ENCODE measurements at places on chromosomes 2 and 18.

GRCh38 chr18:7158216-7158615, 40.6 kb upstream of the LAMA1 start:
- DNase-seq = no peak

DNA sequence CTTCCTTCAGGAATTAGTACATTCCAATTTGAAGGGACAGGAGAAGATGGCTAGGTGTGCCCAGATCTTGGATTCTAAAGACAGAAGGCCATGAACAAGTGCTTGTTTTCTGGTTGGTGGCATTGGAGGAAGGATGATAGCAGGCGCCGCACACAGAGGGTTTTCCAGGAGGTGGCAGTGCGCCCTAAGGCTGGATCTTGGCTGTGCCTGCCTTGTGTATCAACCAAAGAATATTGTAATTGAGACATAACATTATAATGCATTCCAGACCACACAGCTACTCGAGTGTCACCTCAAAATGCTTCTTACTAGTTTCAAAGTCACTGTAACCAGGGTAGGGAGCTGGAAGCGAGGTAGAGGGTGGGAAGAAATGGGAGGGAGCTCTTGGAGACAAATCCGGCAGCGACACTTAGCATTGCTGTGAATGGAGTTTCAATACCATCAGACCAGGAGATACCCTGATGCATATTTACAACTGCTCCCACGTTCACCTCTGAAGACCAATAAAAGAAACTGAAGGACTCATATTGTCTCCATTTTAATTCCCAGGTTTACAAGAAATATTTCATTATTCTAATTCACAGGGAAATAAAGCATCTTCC, 42.5 kb downstream of the CPO start:
- peak; percentile 86 for DNase-seq

DNA sequence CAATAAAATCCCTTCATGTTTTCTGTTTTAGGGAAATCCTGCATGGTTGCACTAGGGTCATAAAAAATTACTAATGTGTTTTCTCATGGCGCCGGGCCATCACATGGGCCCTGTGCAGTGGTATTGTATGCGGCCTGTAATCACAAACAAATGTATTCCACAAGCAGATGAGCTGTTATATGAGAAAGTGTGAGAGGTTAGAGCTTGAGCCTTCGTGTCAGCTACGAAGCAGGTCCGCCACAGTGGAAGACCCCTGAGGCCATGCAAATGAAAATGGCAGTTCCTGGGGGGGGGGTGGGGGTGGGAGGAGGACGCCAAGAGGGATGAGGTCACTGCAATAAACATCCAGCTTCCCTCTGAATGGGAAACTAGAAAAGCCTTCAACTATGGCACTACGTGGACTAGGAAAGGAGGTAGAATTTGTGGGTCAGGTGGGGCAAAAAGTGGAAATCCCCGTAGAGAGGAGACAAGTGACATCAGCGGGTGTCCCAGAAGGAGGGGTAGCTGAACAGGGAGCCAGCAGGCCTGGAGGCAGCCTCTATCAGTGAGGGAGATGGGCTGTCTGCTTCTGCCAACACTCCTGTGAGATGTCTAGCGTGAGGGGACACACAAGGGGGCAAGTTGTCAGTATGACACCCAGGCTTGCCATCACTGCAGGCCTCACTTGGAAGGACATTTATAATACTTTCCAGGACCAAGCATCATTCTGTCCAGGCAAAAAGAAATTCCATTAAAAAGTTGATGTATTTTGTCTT, 130.3 kb upstream of the CTAGE1 start:
- no peak for DNase-seq

DNA sequence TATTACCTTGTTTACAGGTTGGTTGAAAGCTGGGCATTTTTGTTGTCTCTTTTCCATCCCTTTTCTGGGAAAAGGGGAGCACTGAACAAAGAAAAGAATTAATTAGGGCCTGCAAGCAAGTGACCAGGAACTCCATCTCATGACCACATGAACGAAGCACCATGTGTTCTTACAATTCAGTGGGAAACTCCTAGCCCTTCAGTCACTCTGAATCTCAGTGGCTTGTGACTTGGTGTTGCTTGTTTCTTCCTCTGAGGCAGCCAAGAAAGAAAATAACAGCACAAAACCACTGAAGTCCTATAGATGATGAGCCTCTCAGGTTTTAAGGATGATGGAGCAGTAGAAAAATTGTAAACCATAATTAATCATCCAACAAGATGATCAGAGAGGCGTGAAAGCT, 129.1 kb upstream of the CAB39 start:
- no peak for DNase-seq

DNA sequence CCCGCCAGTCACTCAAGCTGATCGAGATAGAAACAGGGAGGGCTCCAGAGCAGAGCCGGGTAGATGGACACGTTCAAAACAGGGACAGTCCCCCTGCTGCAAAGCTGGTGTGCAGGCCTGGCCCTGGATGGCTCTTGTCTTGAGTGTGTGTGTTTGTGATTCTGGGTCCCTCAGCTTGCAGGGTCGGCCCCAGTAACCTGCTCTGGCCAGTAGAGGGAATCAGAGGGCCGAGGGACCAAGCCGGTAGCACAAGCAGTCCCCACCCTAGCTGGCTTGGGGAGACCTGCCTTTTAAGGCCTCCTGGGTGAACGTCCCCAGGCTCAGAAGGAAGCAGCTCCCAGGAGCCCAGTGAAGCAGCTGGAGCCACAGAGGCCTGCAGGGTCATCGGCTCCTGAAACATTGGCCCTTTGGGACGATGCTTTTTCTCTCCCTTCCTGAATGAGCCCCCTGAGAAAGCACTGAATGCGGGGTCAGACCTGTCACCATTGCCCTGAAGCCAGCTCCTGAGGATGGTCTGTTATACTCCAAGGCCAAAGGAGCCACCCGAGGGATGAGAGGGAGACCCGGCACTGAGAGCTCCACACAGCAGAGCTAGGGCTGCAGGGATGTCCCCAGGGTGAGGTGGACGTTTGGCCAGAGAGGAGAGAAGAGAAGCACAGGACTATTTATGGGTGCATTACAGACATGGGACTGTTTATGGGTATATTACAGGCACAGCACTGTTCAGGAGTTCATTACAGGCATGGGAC, 15.4 kb upstream of the MLPH start:
- peak; percentile 66 for DNase-seq

DNA sequence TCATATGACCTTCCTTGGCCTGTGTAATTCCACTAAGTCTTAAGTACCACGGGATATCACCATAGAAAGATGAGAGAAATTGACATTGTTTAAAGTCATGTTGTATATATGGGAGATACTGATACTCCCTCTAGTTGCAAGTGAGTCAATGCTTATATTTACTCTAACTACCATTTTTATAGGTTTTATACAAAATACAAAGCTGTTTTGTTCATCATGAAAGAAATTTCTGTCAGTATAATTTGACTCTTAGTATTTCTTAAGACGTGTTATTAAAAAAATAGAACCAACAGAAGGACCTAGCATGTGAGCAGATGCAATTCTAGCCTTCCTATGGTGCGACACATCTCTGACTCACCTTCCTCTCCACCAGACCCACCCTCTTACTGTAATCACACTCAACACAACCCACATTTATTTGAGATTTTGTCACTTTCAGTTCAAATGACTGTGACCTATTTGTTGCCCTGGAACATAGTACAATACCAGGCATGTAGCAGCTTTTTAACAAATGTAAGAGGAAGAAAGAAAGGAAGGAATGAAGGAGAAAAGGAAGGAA, 453.1 kb downstream of the CMPK2 start:
- no peak for DNase-seq

DNA sequence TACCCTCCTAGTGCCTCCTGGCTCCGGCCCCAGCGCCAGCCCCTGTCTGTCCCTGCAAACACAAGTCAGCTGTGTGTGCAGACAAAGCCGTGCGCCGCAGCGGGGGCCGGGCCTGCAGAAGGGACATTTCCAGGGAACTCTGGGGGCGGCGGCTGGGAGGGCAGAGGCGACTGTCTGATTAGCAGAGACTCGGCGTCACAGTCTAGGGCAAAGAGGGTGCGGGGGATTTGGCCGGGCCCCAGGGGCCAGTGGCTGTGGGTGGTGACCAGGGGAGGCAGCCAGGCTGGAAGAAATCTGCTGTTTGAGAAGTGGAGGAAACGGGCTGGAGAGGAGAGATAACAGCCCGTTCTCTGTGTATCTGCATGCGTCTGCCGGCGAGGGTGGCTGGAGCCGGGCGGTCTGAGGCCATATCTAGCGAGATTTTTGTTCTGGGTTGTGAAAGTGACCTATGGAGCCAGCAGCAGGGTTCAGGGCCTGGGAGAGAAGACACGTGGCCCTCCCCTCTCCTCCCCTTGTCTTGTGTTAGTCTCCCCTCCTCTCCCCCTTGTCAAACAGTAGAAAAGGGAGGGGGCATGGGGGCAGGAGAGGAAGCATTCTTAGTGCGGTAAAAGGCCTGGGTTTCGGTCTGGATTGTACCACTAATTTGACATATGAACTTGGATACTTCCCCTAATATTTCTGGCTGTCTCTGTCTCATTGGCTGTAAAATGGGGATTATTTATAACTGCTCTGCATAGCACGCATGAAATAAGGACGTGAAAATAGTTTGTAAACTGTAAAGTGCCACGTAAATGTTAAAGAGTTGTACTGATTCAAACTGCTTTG, 169.4 kb downstream of the SMAD7 start:
- DNase-seq = no peak

GRCh38 chr2:62570861-62571698, 65.1 kb upstream of the TMEM17 start:
- DNase-seq = no peak

DNA sequence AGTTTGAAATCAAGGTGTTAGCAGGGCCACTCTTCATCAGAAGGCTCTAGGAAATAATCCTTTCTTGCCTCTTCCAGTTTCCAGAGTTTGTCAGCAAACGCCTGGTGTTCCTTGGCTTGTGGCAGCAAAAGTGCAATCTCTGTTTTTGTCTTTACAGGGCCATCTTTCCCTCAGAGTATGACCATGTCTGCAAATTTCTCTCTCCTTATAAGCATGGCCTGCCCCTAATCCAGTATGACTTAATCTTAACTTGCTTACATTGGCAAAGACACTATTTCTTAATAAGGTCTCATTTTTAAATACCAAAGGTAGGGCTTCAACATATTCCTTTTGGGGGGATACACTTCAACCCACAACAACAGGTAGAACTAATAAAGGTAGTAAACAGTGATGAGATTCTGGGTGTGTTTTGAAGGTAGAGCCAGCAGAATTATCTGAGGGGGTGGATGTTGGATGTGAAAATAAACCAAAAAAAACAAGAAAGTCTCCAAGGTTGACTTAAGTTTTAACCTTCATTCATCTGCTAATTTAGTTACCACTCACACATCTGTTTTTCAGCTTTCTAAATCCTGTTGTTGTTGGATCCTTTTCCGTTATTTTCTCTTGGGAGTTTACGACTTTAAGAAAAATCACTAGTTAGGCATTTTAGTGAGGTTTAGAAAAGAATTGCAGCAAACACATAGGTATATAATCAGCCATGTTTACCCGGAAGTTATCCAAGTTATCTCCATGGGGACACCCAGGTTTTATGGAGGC, 234.4 kb upstream of the FIGN start:
- no peak for DNase-seq

GRCh38 chr2:142718576-142719155, 158.8 kb upstream of the KYNU start:
- no peak for DNase-seq

DNA sequence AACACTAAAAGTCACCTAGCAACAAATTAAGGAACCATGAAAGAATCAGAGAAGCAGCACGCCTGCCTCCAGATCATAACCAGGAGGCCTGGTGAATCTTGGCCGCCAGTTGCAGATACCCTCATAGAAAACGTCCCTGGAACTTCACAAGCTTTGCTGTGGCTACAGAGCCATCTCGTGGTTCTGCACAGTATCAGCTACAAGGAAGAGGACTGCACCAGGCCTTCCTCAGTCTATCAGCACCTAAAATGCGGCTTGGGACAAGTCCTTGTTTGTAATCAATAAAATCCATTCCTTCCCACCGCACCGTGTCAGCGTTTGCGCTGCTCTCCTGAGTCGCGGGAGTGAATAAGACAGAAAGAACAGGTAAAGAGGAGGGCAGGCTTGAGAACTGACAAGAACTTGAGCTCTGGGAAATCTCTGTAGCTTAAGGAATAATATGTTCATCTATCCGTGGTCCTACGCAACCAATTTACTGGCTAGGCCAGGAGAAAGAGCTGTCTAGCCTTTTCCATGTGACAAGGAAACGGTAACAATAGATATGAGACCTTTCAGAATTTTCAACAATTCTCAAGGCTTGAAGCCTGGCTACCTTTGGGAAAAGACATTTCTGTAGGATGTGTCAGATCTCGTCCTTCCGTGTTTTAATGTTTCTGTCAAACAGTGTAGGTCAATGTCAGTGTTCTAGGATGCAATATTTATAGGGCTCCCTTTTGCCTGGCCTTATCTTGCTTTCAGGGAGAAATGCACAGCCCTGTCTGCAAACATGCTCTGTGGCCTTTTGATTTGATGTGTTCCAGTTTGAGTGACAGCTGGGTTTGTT, 128.5 kb upstream of the RAB12 start:
- peak; percentile 74 for DNase-seq

DNA sequence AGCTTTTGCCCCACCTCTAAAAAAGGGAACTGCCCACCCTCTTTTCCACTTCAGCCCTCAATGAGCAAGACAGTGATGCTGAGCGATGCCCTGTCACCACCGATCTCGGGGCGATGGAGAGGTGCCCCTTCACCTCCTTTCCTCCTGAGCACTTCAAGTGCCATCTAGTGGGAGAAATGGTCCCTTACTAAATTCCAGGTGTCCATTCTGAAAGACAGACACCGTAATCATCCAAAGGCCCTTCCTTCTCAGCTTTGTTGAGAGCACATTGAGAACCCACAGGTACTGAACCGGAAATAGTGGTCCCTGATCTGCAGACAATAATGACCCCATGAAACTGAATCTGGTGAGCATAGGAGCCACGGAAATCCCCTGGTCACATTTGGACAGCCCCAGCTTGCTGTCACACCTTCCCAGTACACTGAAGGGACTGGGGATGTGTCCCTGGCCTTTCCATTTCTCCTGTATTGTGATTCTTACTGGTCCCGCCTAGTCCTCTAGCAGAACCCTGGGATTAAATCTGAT, 38.5 kb downstream of the KCTD18 start:
- peak; percentile 69 for DNase-seq

DNA sequence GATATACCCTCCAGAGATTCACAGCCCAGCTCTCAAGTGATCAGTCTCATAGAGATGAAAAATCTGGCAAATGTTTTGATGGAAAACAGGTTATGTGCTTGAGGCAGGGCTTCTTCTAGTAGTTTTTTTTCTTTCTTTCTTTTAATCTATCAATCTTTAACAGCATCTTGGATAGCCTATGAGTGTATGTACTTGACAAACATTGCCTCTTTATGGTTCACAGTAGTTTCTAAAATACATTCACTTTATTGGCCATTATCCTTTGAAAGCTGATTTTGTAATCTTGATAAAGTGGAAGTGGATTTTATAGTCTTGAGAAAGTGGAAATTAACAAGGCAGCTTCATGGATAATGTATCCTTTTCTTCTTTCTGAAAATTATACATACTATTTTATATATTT, 51.4 kb upstream of the IL1R1 start:
- DNase-seq = no peak

DNA sequence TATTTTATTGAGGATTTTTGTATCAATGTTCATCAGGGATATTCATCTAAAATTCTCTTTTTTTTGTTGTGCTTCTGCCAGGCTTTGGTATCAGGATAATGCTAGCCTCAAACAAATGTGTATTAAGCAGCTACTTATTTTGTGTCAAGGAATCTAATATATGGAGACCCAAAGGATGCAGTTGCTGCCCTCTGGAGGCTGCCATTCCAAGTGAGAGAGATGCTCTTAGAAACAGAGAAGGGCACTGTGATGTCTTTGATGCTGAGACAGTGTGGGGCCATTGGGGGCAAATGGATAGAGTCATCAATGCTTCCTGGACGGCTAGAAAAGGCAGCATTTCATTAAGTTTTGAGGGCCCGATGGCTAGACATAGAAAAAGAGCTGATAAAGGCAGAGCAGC, 292.6 kb downstream of the SETBP1 start:
- DNase-seq = no peak

- peak; percentile 22 for DNase-seq
These were observed 746.1 kb upstream of the LRRTM1 start for GRCh38 chr2:81050580-81051095.

Data from NCI-H82 (cell line).